ENCODE measurements at places on chromosomes 3 and 15.

- no peak for DNase-seq
Observed at GRCh38 chr3:5112043-5112442, 10.0 kb upstream of the ARL8B start.

DNA sequence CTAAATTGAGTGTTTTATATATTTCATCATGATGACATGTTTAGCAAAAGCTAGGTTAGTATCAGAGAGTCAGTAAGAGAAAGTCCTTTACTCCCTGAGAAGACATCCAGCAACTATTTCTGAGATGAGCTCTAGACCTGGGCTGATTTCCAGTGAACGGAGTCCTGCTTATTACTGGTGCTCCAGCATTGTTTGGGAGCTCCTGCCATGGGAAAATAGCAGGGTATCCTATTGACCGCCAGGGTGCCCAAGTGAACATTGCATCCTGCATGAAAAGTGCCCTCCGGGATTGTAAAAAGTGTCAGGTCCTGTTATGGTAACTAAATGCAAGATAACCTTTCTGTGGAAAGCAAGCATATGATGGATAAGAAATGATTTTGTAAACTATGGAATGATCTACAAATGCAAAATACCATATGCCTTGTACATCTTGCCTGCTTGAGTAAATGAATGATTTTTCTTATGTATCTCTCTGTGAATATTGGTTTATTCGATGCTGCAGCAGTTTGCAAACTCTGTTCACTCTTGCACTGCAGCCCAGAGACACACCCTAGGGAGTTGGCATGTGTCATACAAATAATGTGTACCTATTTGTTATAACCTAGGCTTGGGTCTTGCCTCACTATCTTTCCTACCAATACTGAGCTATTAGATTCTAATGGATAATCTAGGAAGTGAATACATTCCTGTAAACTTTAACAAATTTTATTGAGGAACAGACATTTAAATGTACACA is 96.7 kb downstream of the IL5RA start:
- DNase-seq = no peak

GRCh38 chr15:65332391-65333147 is 28.1 kb downstream of the RNU5B-1 start:
- no peak for DNase-seq

- no peak for DNase-seq
Observed at GRCh38 chr3:182122779-182123178, 411.1 kb downstream of the SOX2 start.

- no peak for DNase-seq
Observed at GRCh38 chr3:179948740-179949139, 88.0 kb downstream of the PEX5L start.

DNA sequence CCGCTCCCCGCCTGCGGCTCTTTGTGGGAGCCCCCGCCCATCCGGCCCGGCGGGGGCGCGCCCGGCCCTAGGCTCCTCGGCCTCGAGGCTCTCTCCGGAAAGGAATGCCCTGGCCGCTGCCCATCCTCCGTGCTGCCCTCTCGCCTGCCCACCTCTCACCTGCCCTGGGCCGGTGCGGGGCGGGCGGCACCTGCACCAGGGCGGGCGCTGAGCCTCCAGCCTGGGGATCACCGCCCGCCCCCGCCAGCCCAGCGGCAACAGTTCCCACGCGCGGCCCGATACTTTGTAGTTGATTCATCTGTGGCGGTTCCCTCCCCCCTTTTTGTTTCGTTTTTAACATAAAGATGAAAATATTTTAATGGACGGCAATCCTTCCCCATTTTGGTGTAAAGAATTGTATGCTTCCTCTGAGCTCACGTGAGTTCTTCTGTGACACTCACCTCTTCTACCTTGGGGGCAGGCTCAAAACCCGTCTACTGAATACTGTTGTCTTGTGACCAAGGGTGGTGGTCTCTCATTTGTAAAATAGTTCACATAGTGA is 1.9 kb downstream of the KLF13 start:
- no peak for DNase-seq

GRCh38 chr3:72636969-72637597 is 211.2 kb downstream of the SHQ1 start:
- no peak for DNase-seq

DNA sequence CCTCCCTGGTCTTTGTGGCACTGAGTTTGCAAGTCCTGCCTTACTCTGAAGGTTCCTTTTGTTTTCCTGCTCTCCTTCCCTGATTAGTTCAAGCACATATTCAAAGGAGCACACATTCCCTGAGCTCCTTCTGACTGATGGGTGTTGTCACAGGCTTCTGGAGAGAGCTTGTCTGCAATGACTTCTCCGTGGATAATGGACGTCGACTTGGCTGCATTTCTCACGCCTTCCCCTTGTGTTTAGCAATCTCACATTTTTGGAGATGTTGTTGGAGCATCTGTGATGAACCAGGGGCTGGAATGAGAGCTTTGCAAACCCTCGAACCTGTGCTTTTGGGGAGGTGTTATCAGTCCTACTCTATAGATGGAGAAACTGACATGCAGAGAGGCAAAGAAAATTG is 375.4 kb upstream of the PROK2 start:
- DNase-seq = no peak

DNA sequence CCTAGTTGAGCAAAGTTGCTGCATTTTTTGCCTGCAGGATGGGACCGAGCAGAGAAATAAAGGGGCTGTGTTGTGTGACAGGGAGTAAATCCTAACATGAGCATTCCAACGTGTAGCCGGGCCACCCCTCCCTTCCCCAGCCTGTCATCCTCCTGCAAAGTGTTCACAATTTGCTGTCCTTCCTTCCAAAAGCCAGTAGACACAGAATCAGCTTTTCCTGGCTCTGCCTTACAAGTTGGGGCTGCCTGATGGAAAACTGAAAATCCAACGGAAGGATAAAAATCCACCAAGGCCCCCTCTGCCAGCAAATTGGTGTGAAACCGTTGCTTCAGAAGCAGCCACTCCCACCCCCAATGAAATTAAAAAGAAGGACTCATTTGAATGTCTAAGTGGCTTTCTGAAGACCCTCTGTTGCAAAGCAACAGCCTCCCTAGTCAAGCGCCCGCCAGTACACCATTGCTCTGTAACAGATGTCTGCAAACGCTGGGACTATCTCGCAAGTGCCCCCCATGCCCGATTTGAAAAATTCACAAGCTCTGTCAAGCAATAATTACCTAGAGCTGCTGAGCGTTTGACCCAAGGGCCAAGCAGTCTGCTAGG is 665 bp downstream of the FRMD4B start:
- peak; percentile 49 for DNase-seq

GRCh38 chr3:4533489-4534443 is 40.6 kb downstream of the ITPR1 start:
- no peak for DNase-seq

DNA sequence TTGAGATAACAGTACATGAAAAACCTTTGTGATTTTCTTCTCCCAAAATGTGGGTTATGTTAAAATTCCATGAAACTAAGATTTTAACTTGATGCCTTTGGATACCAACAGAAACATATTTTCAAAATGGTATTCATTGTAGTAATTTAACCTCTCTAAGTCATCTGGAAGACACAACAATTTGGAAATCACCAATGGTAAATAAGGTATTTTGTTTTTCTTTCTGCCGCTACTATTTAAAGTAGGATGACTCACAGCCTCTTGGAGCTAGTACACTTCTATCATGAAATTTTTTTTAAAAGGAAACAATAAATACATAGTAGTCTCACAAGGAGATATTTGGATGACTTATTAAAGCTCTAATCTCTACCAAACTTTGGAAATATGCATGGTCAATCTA is 291.6 kb upstream of the VEPH1 start:
- DNase-seq = no peak

DNA sequence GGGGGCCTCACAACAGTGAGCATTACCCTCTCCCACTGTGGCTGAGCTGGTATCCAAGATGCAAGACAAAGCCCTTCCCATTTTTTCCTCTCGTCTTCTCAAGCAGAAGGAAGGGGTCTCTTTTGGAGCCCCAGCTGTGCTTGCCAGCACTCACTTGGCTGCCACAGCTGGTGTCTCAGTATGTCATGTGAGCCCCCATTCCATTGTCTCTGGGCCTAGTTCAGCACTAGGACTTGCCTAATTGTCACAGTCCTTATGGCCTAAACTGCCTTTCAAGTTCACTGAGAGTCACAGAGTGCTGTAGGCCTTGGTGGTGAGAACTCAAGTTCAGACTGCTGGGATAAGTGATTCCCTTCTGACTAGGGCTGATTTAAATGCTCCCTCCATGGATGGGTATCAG is 89.8 kb downstream of the ARHGEF26 start:
- DNase-seq = no peak

DNA sequence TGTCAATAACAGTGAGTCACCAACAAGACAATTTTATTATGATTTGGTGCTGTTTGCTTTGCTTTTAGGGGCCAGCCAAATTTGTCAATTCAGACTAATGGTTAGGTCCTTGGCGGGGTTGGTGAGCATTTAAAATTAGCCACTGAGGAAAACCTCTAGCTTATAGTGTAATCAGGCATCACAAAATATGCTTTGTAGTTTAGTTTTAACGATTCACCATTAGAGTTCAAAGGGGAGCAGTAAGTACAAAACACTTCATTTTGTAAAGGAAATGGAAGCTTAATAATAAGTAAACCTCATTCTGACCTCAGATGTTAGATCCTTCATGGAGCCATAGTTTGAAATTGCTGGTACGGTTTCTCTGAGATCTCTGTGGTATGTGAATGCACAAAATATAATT is 218.4 kb upstream of the GOLIM4 start:
- no peak for DNase-seq

DNA sequence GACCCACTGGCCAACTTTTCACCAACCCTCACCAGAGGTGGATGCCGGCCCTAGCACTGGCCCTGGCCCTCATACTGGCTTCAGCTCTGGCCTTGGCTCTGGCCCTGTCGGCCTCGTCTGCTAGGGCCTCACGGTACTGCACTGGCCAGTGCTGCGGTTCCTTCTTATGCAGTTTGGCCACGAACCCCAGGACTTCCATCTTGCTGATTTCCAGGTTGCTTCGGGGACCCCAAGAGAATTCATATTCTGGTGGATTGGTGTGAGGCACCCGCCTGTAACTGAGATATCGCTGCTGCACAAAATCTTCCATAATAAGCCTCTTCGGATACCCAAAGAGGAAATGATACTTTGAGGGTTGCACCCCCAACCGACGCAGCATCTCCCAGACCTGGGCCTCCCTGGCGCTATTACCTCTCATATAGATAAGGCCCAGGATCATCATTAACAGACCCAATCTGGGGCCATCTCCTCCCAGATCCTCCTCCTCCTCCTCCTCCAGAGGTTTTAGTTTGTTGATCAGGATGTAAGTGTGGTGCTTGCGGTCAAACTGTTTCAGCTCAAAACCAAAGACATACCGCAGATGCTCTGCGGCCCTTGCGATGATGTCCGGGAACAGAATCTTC is 883 bp downstream of the MAGEF1 start:
- DNase-seq = no peak

GRCh38 chr3:56115199-56115598 is 353.1 kb downstream of the ERC2 start:
- no peak for DNase-seq

DNA sequence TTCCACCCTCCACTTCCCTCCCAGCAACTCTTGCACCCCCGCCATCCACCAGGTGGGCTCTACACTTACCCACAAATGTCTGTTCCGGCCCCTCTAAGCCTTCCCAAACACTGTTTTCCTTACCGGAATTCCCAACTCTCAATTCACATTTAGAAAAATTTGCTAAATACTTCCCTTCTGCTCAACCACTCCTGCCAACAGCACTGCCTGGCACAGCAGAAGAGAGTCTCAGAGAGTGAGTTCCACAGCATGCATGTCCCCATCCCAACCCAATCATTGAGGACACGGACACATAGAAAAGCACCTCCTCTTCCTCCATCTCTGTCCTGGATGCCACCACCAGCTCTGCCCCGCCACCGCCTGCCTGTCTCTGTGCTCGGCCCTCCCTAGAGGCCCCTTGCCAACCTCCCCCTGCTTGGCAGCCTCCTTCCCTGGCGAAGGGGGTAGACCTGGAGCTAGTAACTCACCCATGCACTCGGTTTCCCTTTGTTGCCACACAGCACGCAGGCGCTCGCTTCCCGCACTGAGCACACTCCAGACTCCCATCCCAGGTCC is 66.2 kb upstream of the SLC6A1 start:
- DNase-seq = no peak

- no peak for DNase-seq
Observed at GRCh38 chr15:96404560-96404959, 74.1 kb downstream of the NR2F2 start.

DNA sequence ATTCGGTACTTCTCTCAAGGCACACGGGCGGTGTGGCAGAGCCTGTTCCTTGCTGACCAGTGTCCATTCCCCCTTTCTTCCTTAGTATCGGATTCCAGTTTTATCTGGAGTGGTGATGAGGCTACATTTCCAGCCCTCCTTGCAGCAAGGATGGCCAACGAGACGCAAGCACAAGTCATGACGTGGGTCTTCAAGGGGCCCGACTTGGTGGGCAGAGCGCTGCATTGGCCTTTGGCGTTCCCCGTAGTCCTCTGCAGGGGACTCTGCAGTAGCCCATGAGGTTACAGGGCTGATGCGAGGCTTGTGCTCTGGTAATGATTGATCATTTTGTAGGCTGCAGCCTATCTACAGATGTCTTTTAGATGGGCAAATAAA is 194.5 kb downstream of the OPA1 start:
- DNase-seq = no peak

DNA sequence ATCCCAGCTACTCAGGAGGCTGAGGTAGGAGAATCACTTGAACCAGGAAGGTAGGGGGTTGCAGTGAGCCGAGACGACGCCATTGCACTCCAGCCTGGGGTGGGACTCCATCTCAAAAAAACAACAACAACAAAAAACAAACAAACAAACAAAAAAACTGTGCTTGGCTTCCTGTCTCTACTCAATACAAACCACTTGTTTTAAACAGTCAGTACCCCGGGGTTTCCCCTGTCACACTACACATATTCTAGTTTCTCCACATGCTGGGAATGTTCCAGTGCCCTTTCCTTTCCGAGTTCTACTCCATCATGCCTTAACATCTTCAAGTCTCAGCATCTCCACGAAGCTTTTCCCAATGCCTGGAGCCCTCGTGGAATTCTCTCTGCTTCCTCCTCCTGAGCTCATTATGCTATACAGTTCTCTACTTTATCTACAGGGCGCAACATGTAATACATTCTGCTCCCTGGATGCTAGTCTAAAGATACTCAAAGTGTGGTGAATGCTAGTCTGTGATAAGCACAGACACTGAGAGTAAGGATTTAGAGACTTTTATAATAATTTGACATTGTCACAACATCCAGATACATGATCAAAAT is 7.8 kb downstream of the EMC3 start:
- no peak for DNase-seq

- DNase-seq = no peak
Observed at GRCh38 chr15:77622934-77623754, 9.6 kb downstream of the LINGO1 start.

DNA sequence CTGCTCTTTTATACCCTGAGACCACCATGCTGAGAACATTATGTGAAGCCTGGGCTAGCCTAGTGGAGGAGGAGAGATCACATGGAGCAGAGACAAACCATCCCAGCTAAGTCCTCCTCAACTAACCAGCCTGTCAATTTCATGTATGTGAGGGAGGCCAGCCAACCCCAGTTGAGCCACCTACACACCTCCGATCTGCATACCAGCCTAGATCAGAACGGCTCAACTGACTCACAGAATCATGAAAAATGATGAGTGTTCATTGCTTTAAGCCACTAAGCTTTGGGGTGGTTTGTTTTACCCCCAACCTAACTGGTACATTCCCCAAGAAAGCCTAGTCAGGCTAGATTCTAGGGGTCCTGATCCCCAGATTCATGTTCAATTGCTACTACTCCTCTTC is 19.4 kb upstream of the CA12 start:
- DNase-seq = no peak

Data from head of caudate nucleus (tissue), 42 donors.